GM20000 (cell line): ENCODE measurements at places on chromosomes 6 and 20.

- no peak for DNase-seq
Observed at GRCh38 chr20:35871259-35871771, 83.0 kb downstream of the SCAND1 start.

DNA sequence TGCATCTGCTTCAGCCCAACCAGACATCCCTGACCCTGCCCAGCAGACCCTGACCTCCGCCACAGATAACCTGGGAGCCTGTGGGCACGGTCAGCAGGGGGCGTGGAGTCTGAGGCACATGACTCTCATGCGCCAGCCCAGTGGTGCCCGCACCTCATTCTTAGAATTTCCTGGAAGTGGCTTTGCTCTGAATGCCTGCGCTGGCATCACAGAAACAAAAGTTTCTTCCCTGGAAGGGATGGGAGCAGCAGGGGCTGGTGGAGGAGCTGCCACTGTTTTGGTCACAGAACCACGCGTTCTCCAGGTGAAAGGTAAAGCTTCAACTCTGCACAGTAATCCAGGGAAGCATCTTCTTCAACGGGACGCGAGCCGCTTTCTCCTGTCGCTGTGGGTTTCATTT, 67.9 kb upstream of the DUSP22 start:
- no peak for DNase-seq

DNA sequence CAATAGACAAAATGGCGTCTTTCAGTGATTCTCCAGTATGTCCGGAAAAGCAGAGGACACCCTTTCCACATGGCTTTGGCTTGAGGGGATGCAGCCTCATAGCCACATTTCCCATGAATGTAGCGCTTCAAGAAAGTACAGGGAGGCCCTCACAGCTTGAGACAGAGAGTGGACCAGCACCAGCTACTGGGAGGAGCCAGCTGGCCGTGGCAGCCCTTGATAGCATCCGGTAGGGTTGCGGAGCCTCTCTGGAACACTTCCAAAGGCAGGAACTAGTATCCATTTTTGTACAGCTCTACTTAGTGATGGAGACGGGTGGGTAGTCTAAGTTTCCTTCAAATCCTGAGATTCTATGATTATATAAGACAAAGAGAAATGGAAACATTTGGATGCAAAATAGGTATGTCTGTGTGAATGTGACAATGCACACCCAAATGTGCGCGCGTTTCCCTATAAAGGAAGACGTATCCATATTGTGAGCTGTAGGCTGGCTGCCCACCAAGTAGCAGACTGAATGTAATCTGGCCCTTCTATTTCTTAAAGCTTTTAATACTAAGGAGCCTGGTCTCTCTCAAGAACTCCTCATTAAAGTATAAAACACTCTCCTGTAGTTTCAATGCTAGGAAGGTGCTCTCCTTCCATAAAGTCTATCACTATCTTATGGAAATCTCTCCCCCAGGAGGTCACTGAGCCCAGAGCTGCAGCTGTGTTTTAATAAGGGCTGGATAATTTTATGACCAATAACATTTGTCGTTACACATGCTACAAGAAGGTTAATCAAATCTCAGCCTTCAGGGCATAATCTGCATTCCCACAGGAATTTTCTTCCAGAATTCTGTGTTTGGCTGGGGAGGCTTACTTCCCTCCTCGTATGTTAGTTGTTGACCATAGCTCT, 74.0 kb downstream of the SOBP start:
- no peak for DNase-seq

GRCh38 chr6:106103728-106104109, 17.6 kb downstream of the PRDM1 start:
- no peak for DNase-seq

- DNase-seq: no peak
Observed at GRCh38 chr6:119325559-119326265, 23.8 kb downstream of the MAN1A1 start.

- DNase-seq: no peak
Observed at GRCh38 chr20:49798718-49799117, 13.9 kb upstream of the SLC9A8 start.

- DNase-seq: no peak
Observed at GRCh38 chr6:3900744-3901336, 51.7 kb downstream of the FAM50B start.

- no peak for DNase-seq
Observed at GRCh38 chr20:7113577-7114466, 346.3 kb downstream of the BMP2 start.

GRCh38 chr6:149433405-149433804, 33.3 kb downstream of the SUMO4 start:
- no peak for DNase-seq

GRCh38 chr6:32255199-32256153, 31.6 kb upstream of the NOTCH4 start:
- peak; percentile 61 for DNase-seq

DNA sequence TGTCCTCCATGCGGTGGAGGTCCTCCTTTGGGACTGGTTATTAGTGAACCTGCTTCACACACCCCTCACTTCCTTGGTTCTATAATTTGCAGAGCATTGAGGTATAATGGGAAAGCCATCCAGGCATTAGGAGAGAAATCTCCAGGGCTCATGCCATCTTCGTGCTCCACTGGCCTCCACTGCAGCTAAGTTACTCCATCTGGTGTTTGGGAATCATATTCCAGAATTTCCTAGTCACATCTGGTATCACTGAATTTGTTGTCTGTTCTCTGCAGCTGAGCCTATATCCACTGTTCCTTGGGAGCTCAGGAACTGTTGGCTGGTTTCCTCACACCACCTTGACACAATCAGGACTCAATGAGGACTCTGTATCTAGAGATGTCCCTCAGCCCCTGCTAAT, 173.0 kb upstream of the TSHZ2 start:
- DNase-seq: no peak

GRCh38 chr6:49151957-49152356, 311.1 kb downstream of the MMUT start:
- DNase-seq: no peak

DNA sequence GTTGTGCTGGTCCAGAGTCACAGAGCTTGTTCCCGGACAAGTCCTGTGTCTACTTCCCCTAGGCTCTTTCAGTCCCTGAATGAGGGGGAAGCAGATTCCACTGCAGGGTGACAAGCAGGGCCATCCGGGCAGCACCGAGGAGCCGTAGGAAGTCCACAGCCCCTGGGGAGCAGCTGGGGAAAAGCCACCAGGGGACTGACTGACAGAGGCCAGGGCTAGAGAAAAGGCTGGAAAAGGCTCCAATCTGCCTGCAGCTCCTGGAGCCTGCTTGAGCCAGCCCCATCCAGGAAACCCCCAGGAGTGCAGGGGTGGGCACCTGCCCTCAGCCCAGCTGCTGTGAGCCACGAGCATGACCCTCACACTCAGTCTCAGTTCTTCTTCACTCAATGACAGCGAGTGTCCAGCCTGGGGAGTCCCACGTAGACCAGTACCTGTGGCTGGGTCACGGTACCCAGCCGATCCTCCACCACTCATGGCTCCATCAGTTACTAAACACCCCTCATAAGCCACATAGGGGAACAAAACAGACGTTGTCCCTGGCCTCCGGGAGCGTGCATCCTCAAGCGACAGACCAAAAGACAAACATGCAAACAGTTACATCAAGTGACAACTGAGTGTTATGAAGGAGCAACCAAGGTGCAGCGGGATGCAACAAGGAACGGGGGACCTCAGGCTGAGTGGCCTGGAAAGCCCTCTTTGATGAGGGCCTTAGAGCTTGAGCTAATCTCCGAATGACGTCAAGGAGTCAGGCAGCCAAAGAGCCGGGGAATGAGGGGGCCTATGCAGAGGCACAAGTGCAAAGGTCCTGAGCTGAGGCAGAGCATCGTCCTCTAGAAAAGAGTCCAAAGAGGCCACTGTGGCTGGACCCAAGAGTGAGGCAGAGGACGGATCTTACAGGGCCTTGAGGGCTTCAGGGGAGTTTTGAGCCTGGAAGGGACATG, 24.8 kb upstream of the VSTM2L start:
- DNase-seq: no peak

DNA sequence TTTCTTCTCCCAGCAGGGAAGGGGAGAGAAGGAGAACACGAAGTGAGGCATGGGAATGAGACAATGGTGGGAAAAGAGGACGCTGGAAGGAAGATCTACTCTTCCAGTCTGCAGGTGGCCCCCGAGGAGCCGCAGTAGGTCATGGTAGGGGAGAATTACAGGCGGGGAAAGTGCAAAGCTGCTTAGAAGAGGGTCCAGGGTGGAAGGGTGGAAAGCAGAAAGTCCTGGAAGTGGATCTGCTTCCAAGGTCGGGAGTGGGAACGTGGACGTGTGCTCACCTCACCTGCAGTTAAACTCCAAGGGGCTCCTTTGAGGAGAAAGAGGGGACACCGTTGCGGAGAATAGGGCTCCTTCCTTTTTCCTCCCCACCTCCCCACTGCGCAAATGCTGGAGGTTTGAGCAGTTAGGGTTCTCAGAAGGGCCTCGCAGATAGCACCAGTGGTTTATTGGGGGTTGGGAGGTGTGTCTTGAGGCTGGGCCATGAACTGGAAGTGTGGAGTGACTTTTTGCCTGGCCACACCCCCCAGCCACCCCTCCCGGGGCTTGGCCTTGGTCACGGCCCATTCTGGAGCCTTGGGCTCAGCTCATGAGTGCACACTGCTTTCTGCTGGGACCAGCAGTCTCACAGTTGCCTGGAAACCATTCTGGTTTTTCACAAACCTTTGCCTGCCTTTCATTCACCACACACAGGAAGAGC, 100.4 kb upstream of the MLN start:
- peak; percentile 61 for DNase-seq

DNA sequence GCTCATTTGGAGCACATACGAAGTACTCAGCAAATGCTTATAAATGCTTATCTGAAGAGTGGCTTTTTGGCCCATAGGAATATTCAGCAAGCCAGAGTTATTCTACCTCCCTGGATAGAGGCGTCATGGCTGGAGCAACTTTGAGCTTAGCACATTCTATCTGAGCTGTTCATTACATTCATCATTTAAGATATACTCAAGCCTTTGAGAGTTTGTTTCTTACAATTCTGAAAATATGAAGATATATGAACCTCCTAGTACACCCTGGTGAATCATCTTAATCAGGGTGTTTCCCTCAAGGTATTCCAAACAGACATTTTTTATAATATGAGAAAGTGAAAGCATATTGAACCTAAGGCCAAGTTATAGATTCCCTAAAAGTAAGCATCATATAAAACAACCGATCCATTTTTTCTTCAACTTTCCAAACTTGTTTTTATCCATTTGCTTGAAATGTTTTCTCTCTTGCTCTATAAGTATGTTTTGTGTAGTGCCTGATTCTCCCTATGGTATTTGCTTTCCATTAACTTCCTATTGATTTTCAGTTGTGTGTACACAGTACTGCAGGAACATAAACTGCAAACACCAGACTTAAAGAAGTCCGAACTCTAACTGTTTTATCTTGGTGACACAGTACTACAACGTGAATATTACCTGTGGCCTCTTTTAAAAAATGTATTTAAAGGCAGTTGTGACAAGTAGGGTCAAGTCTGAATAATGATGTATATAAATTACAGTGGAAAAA, 139.7 kb upstream of the PTPRK start:
- no peak for DNase-seq

DNA sequence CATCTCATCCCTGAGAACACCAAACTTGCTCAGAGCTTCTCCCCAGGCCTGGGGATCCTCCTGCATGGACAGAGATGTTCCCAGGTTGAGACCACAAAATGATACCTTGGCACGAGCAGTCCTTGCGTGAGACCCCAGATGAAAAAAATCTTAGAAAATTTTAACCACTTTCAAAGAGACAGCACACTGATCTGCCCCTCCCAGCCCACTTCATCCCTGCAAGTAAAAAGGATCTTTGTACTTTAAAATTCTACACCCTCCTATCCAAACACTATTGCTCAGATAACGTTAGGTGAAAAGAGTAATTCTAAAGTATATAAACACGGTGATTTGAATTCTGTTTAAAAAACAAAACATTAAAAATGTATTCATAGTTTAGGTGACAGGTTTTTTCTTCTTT, 98.5 kb downstream of the SLC23A2 start:
- DNase-seq: no peak

- no peak for DNase-seq
Observed at GRCh38 chr6:16405375-16405774, 167.0 kb downstream of the GMPR start.

DNA sequence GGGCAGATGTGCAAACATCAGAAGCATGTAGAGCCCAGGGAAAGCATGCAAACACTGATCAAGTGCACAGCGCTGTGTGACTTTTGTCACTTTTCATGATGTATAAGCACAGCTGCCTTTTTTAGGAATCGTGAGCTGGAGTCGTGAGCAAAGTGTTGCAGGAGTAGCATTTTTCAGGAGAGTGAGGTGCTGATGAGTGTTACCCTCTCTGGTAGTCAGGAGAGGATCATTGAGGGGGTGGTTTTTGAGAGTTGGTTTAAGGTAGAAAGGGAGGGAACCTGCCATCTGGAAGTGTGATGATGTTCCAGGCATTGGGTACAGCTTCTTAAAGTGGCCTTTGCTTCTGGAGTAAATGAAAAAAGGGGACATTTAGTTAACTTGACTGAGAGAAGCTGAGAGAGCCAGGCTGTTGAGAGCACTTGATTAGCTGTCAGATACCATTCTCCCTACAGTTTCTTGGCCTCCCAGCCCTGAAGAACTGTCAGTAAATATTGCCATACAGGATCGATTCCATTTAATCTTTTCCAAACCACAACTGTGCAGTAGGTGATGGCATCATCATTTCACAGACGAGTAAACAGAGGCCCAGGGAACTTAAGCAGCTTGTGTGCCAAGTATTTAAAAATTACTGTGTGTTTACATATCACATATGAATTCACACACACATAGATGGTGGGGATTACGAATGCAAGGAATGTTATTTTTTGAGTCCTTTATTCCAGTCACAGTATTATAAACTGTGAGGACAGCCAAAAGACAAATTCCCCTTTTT, 28.9 kb downstream of the TPD52L1 start:
- DNase-seq: no peak
